Daoy (cell line): ENCODE measurements at places on chromosomes 4 and X. TPM values are rescaled to one million over a fixed set of nuclear protein-coding genes. Genes with fewer than 3 reads are reported as not detected.

PABPC5 gene
- 0.27 TPM in 1 of 2 replicates, not detected in the other for total RNA-seq

PDCL2 gene
- total RNA-seq = not detected in 2 replicates

FANCB gene
- total RNA-seq = 6.5 and 8.2 TPM in 2 replicates

PABPC4L gene
- 0.97 and 2.0 TPM in 2 replicates for total RNA-seq

S100P gene
- total RNA-seq = not detected in 2 replicates
